ENCODE measurements at places on chromosomes 3 and 15. TPM values are rescaled to one million over a fixed set of nuclear protein-coding genes. Genes with fewer than 3 reads are reported as not detected.

DNA sequence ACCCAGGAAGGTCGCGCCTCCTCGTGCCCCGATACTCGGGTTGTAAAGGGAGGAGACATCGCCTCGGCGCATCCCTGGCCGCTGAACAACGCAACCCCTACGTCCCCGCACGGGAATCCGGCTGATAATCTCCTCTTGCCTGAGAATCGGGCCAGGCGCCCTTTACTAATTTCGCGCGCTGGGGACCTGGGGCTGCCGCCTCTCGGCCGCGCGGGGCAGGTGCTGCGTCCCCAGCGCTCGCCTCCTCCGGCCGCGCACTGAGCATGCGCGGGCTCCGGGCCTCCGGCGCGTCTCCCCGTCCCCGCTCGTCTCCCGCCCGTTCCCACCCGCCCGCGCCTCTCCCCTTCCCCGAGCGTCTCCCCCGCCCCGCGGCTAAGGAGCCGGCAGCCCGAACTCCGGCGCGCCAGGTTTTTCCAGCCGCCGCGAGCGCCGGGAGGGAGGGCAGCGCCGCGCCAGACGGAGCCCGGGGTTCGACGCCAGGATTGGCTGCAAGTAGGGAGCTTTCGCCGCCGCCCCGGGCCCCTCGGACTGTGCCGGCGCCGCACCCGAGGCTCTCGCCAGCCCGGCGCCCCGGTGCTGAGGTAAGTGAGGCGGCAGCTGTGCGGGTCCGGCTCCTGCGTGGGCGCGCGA, at the start of gene CNTN4:
Gene CNTN4 (plus strand): TSS at position 469 of the 630 bp plus-strand sequence.
- peaks cover 19% of the 10 kb centered on the region for H3K4me1 ChIP-seq
- no peak for DNase-seq
- H3K4me3 ChIP-seq = peak within 1 kb of the TSS; percentile 42
- H3K36me3 ChIP-seq = no peaks in the 10 kb centered on the region
- H3K27ac ChIP-seq = peak within 1 kb of the TSS; percentile 59
- H3K27me3 ChIP-seq = no peaks in the 10 kb centered on the region

DNA sequence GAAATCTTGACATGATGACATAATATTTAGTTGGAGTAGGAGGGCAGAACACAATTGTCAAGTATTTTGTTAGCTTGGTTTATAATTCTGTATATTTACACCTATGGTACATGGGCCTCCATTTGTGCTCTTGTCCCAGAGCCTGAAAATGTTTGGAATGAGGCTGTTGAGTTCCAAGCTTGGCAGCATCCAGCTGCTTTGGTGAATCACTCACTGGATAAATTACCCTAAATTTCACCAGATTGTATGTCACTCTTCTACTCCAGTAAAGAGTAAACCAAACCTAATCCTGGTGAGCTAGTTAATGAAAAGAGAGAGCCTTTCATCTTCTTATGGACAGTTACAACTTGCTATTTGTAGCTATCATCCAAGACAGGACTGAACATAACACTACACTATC, 928.7 kb downstream of the DIPK2A start:
- no peak for DNase-seq
- no peak overlapping the region for H3K27ac ChIP-seq
- H3K4me1 ChIP-seq = no peaks in the 10 kb centered on the region
- no peaks in the 10 kb centered on the region for H3K36me3 ChIP-seq
- H3K27me3 ChIP-seq = no peaks in the 10 kb centered on the region
- H3K4me3 ChIP-seq = no peak overlapping the region

The MYEF2 gene
- 7.5 TPM for total RNA-seq

GRCh38 chr3:125078951-125079674, 23.3 kb upstream of the HEG1 start:
- DNase-seq = no peak
- H3K4me1 ChIP-seq = no peaks in the 10 kb centered on the region

- no peaks in the 10 kb centered on the region for H3K36me3 ChIP-seq
- no peak overlapping the region for H3K27ac ChIP-seq
- H3K4me1 ChIP-seq = no peaks in the 10 kb centered on the region
- no peak for DNase-seq
- H3K4me3 ChIP-seq = no peak overlapping the region
Observed at GRCh38 chr15:101244036-101244781, 7.6 kb downstream of the CHSY1 start.

The GNAI2 gene
- total RNA-seq = 72.1 TPM

DNA sequence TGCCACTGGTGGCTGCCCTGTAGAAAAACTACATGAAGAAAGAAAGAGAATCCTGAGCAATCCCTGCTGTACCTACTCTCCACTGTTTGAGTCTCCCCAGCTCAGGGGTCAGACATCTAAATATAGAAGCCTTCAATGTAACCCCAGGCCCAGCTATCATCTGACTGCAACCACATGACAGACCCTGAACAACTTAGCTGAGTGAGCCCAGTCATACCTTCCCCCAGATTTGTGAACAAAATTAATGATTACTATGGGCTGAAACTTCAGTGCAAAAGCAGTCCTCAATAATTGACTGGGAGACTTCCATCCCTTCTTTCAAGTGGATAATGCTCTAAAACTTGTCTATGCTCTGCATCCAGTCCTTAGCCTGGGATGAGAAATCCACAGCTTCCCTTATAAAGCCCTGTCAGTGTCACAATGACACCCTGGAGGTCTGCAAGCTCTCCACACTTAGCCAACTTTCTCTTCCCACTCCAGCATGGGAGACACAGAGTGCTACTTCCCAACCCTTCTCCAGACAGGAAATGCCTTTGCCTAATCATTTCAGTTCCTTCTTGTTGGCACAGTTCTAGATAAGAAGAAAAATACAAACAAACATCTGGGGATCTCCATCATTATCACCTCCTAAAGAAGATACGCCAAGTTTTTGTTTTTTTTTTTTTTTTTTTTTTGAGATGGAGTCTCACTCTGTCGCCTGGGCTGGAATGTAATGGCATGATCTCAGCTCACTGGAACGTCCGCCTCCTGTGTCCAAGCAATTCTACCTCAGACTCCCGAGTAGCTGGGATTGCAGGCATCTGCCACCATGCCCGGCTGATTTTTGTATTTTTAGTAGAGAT, 198.5 kb upstream of the GADL1 start:
- H3K4me1 ChIP-seq = no peaks in the 10 kb centered on the region
- H3K36me3 ChIP-seq = no peaks in the 10 kb centered on the region
- DNase-seq = no peak
- no peak overlapping the region for H3K27ac ChIP-seq

DNA sequence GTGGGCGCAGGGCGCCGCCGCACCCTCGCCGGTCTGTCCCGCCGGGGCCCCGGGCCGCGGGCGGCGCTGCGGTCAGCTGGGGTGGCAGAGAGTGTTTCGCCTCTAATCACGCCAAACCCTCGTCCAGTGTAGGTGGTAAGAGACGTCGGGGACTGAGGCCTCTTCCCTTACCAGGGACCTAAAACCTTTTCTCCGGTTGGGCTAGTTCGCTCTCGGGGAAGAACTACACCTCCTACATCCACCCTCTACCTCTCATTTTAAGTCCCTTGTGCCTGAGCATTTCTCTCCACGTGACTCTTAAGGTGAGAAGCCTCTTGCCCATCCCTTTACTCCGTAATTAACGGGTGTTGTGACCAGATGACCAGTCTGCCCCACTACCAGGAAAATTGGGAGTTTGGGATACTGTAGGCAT, 520 bp downstream of the TMEM42 start:
- H3K4me1 ChIP-seq = no peaks in the 10 kb centered on the region
- DNase-seq = no peak
- no peaks in the 10 kb centered on the region for H3K27me3 ChIP-seq
- no peaks in the 10 kb centered on the region for H3K36me3 ChIP-seq
- H3K4me3 ChIP-seq = peak overlapping the region; percentile 62

The NRROS gene
- 4.8 TPM for total RNA-seq

- no peak for DNase-seq
- no peaks in the 10 kb centered on the region for H3K36me3 ChIP-seq
- H3K4me3 ChIP-seq = no peak overlapping the region
- no peaks in the 10 kb centered on the region for H3K27me3 ChIP-seq
Observed at GRCh38 chr3:35448681-35449080, 190.6 kb upstream of the ARPP21 start.

- peaks cover 9% of the 10 kb centered on the region for H3K4me1 ChIP-seq
- H3K27me3 ChIP-seq = no peaks in the 10 kb centered on the region
- DNase-seq = peak; percentile 66
- H3K4me3 ChIP-seq = peak overlapping the region; percentile 32
- peak overlapping the region; percentile 58 for H3K27ac ChIP-seq
- H3K36me3 ChIP-seq = no peaks in the 10 kb centered on the region
Observed at GRCh38 chr15:72155003-72155621, 36.9 kb downstream of the SENP8 start.

GRCh38 chr3:182405759-182406158, 387.5 kb upstream of the ATP11B start:
- no peak for DNase-seq
- H3K36me3 ChIP-seq = no peaks in the 10 kb centered on the region
- H3K4me1 ChIP-seq = no peaks in the 10 kb centered on the region
- H3K27ac ChIP-seq = no peak overlapping the region
- no peaks in the 10 kb centered on the region for H3K27me3 ChIP-seq

DNA sequence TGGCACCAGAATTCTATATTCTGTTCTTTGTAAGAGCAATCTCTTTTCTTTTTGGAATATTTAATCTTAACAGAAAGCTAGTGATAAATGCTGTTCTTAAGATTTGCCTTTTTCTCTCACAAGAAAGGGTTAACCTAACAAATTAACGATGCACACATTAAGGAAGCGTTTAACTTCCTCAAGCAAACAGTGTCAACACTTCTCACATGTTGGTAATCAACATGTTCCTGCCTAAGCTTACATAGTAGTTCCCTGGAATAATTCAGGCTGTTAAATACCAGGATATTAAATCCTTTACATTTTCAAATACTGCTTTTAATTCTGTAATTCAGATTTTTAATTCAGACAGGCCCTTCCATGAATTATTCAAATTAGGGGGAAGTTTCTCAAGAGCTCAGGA, 67.4 kb upstream of the RPL35A start:
- no peaks in the 10 kb centered on the region for H3K27me3 ChIP-seq
- H3K36me3 ChIP-seq = peaks cover 47% of the 10 kb centered on the region
- H3K27ac ChIP-seq = no peak overlapping the region
- H3K4me3 ChIP-seq = no peak overlapping the region
- no peaks in the 10 kb centered on the region for H3K4me1 ChIP-seq
- no peak for DNase-seq

The MNS1 gene
- total RNA-seq = 0.51 TPM

GRCh38 chr15:35603856-35604255, 57.9 kb upstream of the DPH6 start:
- peaks cover 9% of the 10 kb centered on the region for H3K4me1 ChIP-seq
- H3K27me3 ChIP-seq = no peaks in the 10 kb centered on the region
- H3K27ac ChIP-seq = no peak overlapping the region
- DNase-seq = no peak
- H3K36me3 ChIP-seq = no peaks in the 10 kb centered on the region
- no peak overlapping the region for H3K4me3 ChIP-seq

DNA sequence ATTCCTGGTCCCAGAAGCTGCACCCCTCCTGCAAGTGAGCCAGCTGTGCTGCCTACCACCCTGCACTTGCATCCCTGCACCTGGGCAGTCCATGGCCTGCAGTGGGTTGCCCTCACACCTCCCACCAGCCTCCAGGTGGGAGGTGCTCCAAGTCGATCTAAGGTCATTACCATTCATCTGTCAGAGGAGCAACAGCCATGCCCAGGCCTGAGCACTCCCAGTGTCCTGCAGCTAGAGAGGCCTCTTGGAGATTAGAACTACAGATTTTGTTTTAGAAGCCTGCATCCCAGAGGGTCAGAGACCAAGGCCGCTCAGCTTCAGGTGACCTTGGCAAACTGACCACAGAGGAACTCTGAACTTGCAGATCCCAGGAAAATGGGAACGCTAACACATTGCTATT, 9.0 kb upstream of the ZXDC start:
- DNase-seq = no peak
- no peaks in the 10 kb centered on the region for H3K36me3 ChIP-seq
- no peak overlapping the region for H3K27ac ChIP-seq

DNA sequence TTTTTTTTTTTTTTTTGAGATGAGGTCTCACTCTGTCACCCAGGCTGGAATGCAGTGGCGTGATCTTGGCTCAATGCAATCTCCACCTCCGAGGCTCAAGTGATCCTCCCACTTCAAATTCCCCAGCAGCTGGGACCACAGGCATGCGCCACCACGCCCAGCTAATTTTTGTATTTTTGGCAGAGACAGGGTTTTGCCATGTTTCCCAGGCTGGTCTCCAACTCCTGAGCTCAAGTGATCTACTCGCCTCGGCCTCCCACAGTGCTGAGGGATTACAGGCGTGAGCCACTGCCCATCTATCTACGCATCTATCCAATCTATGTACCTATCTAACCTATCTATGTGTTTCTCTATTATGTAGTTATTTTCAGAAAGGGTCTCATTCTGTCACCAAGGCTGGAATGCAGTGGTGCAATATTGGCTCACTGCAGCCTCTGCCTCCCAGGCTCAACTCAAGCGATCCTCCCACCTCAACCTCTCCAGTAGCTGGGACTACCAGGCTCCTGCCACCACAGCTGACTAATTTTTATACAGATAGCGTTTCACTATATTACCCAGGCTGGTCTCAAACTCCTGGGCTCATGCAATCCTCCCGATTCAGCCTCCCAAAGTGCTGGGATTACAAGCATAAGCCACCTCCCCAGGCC, 20.2 kb upstream of the GPX1 start:
- no peaks in the 10 kb centered on the region for H3K27me3 ChIP-seq
- peaks cover 23% of the 10 kb centered on the region for H3K36me3 ChIP-seq
- H3K4me1 ChIP-seq = no peaks in the 10 kb centered on the region

GRCh38 chr15:25849157-25849921, 13.8 kb downstream of the ATP10A start:
- H3K36me3 ChIP-seq = no peaks in the 10 kb centered on the region
- peak overlapping the region; percentile 7 for H3K4me3 ChIP-seq
- no peaks in the 10 kb centered on the region for H3K27me3 ChIP-seq
- peak overlapping the region; percentile 85 for H3K27ac ChIP-seq

- DNase-seq = no peak
- H3K36me3 ChIP-seq = no peaks in the 10 kb centered on the region
- no peaks in the 10 kb centered on the region for H3K4me1 ChIP-seq
- no peak overlapping the region for H3K27ac ChIP-seq
Observed at GRCh38 chr3:149274220-149274619, 52.6 kb upstream of the CP start.

DNA sequence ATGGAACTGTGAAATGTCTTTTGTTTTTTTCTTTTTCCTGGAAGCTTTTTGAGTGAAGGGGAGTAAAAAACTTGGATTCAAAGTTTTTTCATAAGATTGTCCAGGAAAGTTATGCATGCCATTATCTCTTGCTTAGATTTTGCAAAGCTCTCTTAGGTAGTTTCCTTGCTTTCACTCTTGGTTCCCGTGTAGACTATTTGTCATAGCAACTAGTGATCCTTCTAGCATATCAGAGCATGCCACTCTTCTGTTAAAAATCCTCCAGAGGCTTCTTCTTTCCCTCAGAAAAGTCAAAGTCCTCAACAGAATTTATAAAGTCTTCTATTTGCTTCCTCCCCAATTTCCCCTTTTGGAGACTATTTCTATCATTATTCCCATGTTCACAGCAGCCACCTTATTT, 21.1 kb downstream of the GTF2E1 start:
- no peak for DNase-seq
- no peak overlapping the region for H3K4me3 ChIP-seq
- H3K4me1 ChIP-seq = no peaks in the 10 kb centered on the region
- no peaks in the 10 kb centered on the region for H3K27me3 ChIP-seq

- DNase-seq = no peak
- H3K27me3 ChIP-seq = no peaks in the 10 kb centered on the region
Observed at GRCh38 chr3:30671527-30672286, 65.3 kb downstream of the TGFBR2 start.
